ENCODE measurements at places on chromosomes 5 and 9.

- DNase-seq, result no peak
These were observed 37.8 kb upstream of the NPR3 start for GRCh38 chr5:32673272-32673671.

GRCh38 chr9:94553029-94553938 is 1.6 kb upstream of the PCAT7 start:
- DNase-seq, result no peak

DNA sequence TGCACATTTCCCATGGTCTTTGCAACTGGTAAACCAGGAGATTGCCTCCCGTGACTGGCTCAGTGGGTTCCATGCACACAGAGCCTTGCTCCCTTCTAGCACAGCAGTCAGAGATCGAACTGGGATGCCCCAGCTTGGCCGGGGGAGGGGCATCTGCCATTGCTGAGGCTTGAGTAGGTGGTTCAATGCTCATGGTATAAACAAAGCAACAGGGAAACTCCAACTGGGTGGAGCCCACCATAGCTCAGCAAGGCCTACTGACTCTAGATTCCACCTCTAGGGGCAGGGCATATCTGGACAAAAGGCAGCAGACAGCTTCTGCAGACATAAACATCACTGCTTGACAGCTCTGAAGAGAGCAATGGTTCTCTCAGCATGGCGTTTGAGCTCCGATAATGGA is 67.0 kb upstream of the PPP1R2B start:
- DNase-seq, result no peak

DNA sequence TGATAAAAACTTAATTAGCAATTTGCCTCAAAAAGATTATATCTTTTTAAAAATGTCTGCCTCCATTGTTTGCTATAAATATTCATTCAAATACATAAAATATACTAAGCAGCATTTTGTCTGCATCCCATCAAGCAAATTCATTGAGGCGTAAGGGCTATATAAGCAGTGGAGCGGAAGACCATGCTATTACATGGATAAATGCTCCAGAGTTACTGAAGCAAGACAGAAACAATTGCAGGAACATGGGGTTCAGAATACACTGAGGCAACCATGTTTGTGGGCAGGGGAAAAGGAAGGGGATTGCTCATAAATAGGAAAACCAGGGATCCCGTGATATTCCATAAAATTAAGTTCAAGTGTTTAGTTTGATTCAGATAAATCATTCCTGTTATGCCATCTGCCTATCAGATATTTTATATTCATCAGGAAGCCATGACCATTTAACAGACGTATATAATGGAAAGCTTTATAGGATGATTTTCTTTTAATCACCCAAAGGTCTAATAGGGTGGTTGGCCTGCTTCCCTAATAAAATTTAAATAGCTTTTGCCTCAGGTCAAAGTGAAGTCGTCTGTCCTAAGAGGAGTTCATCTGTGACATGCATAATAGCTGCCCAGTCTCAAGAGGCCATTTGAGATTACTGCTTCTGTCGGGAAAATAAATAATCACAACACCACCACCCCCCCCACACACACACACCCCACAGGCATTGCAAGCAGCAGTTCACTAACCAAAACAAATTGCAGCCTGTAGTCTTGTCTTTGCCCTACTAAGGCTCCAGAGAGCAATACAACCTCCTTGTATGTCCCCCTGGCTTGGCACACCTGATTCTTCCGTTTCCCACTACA is 105.2 kb downstream of the RASEF start:
- DNase-seq, result no peak

DNA sequence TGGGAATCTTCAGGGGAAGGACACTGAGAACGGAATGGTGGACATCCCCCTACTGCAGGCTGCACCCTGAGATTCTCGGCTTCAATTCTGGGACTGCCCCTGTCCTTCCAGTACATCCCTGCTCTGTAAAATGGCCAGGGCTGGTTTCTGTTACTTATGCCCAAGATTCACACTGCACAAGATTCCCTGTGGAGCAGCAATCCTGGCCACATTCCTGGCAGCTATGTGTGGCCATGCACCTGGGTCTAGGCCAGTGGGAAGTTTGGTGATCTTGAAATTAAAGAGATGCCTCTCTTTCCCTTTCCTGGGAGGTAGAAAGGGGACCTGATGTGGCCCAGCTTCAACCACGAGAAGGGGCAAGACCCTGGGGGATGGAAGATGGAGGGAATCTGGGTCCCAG is 27.6 kb downstream of the WHRN start:
- no peak for DNase-seq
